ENCODE measurements at places on chromosomes 5 and 9.

- no peak for DNase-seq
Measured at GRCh38 chr5:73740274-73740790, 114.3 kb downstream of the ARHGEF28 start.

DNA sequence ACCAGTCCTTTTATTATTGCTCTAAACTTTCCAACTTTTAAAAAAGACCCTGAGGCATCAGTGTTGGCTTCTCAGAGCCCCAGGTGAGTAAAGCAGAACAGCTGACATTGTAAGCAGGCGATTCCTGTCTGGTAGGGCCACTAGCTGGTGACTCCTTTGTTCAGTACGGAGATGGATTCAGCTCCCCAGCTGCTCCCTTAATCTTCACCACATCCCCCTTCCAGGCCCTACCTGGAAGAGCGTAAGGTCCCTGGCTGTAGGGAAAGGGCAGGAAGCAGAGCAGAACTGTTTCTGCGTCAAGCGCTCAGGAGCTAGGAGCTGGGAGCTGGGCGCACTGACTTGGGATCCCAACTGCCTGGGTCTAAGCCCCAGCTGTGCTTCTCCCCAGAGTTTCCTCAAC lies 203.7 kb upstream of the TAS2R1 start:
- DNase-seq: no peak

- no peak for DNase-seq
Measured at GRCh38 chr5:151317871-151318270, 14.3 kb upstream of the SLC36A3 start.

DNA sequence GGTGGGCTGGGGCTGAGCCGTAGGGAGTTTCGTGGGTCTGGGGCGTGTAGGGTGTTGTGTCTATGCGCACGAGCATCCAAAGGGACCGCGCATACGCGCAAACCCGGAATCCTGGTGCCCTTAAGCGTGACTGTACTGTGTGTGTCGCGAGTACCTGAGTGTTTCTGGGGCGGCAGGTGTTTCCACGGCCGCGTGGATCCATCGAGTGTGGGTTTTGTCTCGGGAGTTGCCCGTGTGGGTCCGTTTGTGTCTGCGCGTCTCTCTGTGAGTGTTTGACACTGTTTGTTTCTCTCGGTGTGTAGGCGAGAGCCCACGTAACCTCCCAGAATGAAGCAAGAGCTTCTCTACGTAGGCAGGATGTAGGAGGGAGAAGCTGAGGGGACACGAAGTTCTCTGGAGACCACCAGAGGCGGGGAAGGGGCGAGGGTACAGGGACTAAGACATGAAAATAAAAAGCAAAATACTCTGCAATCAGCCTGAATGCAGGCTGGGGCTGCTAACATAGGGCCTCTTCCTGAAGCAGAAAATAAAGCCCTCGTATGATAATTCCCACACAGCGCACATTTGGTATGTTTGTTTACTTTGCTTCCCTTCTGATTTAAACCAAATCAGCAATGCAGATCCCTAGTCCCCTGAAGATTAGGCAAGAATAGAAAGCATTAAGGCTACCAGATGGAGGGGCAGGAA lies 588 bp upstream of the BRINP1 start:
- DNase-seq: no peak

Data from stimulated activated naive CD4-positive, alpha-beta T cell (primary cell).